ENCODE measurements at places on chromosomes 4 and X.

DNA sequence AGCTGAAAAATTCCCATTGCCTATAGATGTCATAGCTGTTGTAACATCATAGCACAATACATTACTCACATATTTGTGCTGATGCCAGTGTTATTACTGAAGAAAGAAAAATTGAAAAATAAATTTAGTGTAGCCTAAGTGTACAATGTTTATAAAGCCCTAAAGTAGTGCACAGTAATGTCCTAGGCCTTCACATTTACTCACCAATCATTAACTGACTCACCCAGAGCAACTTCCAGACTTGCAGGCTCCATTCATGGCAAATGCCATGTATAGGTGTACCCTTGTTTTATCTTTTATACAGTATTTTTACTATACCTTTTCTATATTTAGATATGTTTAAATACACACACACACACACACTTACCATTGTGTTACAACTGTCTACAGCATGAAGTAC lies 265.4 kb upstream of the MAGEB18 start:
- DNase-seq, result no peak

DNA sequence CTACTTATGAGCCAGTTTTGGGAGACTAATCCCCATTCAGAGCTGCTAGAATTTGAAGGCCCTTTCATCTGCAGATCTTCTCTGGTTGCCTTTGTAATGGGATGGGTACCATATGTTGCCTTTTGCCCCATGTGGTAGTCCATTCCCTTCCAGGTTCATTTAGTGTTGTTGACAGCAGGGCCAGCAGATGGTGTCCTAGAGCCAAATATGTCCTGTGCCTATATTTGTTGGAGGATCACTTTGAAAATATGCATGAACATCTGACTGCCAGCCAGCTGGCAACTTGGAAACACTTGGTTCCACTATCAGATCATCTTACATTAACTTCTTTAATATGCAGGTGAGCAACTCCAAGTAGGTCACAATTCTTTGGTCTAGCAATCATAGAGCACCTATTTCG lies 30.4 kb downstream of the CFAP299 start:
- DNase-seq, result peak; percentile 24

GRCh38 chr4:127143460-127144195 lies 489.1 kb upstream of the INTU start:
- DNase-seq, result no peak

- no peak for DNase-seq
These were observed 61.5 kb upstream of the FAM241A start for GRCh38 chr4:112083587-112084347.

GRCh38 chr4:98673978-98674377 lies 15.6 kb upstream of the TSPAN5 start:
- DNase-seq, result no peak

DNA sequence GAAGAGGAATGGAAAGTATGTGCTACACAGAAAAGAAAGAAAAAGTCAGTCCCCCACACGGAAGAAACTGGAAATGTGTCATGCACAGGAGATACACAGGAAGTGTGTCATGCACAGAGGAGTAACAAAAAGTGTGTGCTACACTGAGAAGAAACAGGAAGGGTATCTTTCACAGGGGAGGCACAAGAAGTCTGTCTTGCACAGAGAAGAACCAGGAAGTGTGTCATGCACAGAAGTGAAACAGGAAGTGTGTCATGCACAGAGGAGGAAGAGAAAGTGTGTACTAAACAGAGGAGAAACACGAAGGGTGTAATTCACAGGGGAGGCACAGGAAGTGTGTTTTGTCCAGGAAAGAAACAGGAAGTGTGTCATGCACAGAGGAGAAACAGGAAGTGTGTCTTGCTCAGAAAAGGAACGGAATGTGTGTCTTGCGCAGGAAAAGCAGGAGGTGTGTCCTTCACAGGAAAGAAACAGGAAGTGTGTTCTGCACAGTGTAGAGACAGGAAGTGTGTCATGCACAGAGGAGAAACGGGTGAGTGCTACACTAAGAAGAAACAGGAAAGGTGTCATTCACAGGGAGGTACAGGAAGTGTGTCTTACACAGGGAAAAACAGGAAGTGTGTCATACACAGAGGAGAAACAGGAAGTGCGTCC lies 527.2 kb upstream of the PRKX start:
- DNase-seq, result no peak

DNA sequence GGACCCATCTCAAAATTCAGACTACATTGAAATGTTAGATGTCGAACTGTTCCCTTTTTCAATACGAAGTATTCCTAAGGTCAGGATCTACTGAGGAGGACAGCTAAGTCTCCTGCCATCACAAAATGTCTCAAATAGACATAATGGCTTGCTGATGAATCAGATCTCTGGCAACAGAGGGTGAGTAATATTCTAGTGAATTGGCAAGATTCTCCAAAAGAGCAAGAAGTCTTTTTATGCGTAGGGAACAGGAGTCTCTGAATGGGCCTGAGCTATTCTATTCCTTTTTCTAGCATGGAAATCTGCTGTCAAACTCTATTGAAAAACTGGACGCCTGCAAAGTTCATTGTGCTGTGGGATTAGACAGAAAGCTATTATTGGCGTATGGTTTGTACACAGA lies 145.4 kb downstream of the FNIP2 start:
- DNase-seq, result no peak

GRCh38 chrX:151982222-151982621 lies 7.7 kb upstream of the GABRE start:
- no peak for DNase-seq

GRCh38 chr4:57314636-57315035 lies 204.5 kb upstream of the IGFBP7 start:
- DNase-seq, result no peak

DNA sequence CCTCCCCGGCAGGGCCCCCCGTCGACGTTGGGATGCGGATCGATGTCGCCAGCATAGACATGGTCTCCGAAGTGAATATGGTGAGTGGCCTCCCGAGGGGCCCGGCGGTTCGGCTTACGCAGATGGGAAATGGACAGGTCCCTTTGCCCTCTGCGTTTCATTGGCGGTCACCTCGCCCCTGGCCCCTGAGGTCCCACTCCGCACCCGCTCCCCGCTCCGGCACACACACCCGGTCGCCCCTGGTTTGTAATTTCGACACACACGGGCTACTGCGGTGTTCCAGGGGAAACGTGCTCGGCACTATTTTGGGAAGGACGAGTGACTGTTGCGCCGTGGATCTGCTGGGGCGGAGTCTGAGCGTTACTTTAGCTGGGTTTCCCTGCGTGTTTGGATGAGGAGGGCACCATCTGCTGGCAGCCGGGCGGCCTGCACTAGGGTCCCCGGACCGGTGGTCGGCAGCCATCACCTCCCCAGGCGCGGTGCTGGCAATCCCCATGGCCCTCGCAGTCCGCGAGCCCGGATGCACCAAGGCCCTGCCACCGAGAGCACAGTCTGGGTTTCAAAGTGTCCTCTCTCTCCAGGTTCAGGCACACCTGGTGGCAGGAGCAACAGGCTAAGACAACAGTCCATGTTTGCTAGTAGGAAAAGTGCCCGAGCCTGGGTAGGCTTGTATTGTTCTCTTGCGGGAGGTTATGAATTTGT lies 1.2 kb downstream of the GABRB1 start:
- peak; percentile 40 for DNase-seq

DNA sequence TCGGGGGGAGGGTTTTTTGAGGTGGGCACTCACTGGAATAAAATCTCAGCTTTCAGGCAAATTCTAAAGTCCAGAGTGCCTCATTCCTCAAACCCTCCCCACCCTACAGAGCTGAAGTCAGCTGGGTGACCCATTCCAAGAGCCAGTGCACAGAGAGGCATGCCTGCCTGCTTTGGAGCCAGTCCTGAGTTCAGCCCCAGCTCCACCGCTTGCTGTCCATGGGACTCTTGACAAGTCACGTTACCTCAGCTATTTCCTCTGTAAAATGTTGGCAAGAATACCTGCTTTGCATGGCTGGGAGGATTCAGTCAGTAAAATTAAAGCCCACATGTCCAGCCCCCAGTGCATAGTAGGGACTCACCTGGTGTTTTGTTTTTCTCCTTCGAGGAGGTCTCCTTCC lies 125.9 kb upstream of the PJA1 start:
- DNase-seq, result no peak

DNA sequence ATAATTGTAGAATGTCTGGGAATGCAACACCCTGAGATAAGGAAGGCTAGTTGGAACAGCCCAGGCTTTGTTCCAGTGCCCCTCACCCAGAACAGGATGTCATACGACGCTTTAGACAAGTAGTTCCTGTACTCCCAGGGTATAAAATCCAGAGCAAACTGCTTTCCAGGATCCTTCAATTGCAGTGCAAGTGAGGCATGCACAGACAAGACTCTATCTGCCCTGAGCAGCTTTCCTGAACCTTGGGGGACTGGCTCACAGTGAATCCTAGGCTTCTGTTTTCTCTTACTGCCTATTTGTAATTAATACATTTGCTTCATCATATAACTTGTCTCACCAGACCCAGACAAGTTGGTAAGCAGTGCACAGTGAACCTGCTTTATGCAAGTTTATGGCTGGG lies 48.4 kb upstream of the IL9R start:
- no peak for DNase-seq

- no peak for DNase-seq
These were observed 124.4 kb downstream of the CPE start for GRCh38 chr4:165502916-165503907.

DNA sequence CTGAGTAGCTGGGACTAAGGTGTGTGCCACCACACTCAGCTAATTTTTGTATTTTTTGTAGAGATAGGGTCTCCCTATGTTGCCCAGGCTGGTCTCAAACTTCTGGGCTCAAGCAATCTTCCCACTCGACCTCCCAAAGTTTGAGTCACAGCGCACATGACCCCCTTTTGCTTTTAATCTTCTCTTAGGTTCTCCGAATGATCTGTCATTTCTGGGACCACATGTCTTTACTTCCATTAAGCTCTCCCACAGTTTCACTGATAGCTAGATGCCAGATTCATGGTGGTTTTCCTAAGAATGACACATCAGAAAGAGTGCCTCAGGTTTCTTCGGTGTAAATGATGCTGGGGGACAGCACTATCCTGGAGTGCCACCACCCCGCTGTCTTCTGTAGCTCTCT lies 17.9 kb downstream of the PRKX start:
- DNase-seq, result no peak

- DNase-seq, result no peak
These were observed 176.5 kb downstream of the FBXW7 start for GRCh38 chr4:152359208-152360044.

GRCh38 chrX:132775263-132775823 lies 183.1 kb downstream of the HS6ST2 start:
- DNase-seq, result no peak

GRCh38 chr4:74474345-74475090 lies 29.6 kb downstream of the AREG start:
- no peak for DNase-seq

DNA sequence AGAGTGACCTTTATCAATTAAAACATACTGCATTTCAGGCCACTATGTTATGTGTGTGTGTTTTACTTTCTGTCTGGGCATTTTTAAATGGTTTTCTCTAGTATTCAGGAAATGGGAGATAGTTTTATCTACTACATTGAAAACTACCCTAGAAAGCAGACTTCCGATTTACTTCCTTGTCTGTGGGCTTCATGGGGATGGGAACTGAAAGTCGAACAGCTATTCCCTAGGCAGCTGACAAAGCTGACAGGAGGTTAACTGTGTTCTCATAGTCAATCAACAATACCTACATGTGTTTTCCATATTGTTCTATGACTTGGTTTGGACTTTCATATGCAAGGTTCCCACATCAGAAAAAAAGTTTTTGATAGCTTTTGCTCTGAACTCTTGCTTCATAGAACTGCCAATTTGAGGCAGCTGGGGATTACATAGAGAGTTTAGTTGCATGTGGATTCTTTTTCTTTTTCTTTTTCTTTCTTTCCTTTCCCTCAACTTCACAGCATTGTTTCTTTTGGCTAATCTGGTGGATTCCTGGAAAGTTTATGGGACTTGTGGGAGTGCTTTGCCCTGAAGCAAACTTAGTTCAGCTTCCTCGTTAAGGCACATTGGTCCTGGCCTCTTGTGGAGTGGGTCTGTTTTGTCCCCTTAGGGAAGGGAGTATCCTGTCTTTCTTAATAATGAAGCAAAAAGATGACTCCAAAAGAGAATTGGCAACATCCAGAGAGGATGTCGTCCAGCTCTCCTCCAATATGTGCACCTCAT lies 327.1 kb upstream of the GIMD1 start:
- DNase-seq, result no peak

DNA sequence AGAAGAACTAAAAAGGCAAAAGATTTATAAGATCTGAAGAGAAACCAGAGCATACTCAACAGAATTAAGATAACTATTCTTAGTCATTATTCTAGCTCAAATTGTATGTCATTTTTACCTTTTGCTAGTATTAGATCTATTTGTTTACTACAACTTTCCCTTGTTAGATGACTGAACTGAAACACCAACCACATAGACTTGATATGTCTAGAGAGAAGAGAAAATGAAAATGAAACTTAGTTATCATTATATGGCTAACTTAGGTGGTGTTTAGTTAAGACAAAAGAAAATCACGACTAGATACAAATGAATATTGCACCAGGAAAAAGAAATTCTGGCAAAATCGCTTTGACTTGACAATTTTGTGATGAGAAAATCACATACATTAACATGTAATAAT lies 690.8 kb downstream of the PCDH18 start:
- DNase-seq, result no peak

DNA sequence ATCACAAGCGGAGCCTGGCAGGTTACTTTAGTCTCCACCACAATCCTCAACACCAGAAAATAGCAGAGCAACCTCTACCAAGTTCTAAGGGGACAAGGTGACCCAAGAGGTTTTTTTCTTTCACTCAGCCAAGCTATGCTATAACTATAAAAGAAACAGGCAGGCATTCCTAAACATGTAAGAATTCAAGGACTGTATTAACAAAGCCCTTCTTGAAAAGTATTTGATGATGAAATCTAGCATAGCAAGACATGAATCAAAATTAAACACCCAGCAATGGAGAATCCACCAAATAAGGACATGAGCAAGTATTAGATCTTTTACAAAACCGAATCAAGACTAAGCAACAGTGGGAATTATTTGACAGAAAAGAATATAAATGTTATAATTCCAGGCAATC lies 25.7 kb upstream of the C1QTNF7 start:
- no peak for DNase-seq

GRCh38 chrX:118251271-118251670 lies 94.6 kb upstream of the WDR44 start:
- DNase-seq, result no peak

GRCh38 chrX:69082055-69082752 lies 83.0 kb downstream of the PJA1 start:
- DNase-seq, result no peak

- no peak for DNase-seq
These were observed 74.0 kb upstream of the VMA21 start for GRCh38 chrX:151323054-151323453.

GRCh38 chr4:53314252-53314651 lies 51.6 kb downstream of the SCFD2 start:
- no peak for DNase-seq

DNA sequence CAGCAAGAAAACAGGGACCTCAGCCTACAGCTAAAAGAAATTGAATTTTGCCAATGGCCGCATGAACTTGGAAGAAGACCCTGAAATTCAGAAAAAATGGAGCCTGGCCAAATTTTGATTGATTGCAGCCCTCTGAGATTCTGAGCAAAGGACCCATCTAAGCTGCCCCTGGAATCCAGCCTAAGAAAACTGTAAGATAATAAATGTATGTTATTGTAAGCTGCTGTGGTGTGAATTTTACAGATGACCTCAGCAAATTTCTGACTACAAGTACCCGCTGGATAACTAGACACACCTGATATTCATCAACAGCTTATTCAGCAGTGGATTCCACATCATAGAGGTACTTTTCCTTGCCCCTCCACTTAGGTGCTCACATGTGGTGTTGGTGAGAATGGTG lies 119.5 kb upstream of the EPHA5 start:
- DNase-seq, result no peak

GRCh38 chr4:119667802-119668201 lies 39.2 kb upstream of the PDE5A start:
- DNase-seq, result no peak

- no peak for DNase-seq
These were observed 49.8 kb downstream of the SH3RF1 start for GRCh38 chr4:169220854-169221411.

Data from stimulated activated CD8-positive, alpha-beta memory T cell treated with anti-CD3 and anti-CD28 coated beads, Interleukin-2, amount 100 ng/mL, for 48 hours (primary cell).